ENCODE measurements at places on chromosomes 2 and 18.

- no peak for DNase-seq
Observed at GRCh38 chr2:26542194-26542455, 64.2 kb upstream of the OTOF start.

DNA sequence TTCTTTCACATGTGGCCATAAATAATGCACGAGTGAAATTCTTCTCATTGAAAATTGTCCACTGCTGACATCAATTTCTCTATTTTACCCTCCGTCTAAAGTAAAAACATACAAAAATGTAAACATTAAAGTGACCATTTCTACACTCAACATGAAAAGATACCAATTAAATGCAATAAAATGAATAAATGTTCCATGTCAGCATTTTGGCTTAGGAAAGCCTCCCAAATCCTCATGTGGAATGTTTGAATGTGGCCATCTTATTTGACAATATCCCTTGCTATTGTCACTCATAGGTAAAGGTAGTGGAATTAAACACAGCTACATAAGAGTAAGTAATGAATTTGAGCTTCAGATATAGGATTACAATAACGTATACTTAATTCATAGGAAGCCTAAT, 60.8 kb downstream of the ZNF521 start:
- no peak for DNase-seq

DNA sequence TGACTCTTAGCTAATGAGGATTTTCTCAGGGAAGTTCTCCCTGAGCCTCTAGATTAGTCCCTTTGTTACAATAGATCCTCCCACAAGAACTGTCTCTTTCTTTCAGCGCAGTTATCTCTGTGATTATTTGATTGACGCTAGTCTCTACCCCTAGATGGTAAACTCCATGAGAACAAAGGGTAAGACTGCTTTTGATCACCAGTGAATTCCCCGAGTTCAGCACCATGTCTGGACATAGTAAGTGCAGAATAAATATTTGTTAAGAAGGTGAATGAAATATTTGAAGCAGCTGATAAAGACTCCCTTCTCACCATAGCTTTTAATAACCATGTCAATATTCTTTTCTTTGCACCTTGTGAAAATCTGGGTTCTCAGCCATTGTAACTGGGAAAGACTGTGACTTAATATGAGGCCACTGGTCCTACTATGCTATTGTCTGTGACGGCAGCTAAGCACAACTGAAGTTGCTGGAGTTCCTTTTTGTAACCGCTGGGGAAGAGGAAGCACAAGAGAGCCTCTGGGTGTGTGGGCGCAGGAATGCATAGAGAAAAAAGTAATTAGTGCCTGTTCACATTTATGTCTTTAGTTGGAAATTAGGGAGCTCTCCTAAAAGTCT, 214.7 kb downstream of the TGIF1 start:
- peak; percentile 76 for DNase-seq

- no peak for DNase-seq
Observed at GRCh38 chr2:88735853-88736252, 44.4 kb downstream of the RPIA start.

- peak; percentile 72 for DNase-seq
Observed at GRCh38 chr2:15636972-15637785, 45.5 kb downstream of the DDX1 start.

DNA sequence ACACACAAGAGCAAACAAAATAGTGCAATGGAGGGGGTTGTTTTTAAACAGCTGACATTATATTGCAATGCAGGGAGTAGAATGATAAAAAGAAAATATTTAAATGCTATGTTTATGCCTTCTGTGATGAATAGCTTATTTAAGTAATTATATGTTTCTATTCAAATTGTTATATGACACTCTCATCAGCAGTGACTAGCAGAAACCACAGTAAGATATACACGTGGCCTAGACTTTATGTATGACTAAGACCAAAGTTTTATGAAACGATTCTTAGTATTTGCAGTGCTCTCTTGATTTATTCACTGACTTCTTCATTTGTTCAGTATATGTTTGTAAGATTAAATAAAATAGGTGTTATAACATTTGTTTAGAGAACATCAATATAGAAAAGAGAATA, 26.1 kb upstream of the C1D start:
- DNase-seq: no peak

DNA sequence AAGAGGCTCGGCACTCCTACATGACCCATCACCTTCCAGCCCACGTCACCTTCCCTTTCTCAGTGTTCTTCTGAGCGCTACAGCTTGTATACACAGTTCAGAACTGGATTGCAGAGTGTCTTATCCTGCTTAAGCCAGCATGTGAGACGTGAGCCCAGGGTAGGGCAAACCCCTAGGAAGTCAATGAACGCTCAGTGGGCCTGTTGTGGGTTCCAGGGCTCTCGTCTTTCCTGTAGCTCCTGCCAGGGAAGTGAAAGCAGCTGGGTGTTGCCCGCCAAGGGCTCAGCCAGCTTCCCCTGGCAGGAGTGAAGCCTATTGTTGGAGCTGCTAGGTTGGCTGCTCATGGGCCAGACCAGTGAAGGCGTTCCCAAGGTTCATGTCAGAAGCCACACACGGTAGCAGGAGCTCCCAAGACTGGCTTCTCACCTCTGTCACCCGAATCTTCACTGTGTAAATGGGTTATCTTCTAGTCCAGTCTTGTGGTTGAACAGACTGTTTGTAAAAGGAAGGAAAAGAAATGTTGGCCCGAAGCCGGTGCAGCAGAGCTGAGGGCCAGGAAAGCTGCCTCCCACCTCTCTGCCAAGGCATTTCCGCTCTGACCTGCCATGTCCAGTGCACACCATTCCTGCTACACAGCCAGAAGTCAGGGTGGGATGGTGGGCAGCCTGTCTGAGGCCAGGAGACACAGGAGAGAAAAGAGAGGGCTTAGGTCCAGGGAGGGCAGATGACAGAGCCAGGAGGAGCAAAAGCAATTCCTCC, 69.6 kb upstream of the RMDN2 start:
- no peak for DNase-seq

- DNase-seq: peak; percentile 30
Observed at GRCh38 chr2:215949991-215950404, 63.4 kb downstream of the MREG start.
